Naive thymus-derived CD8-positive, alpha-beta T cell (primary cell): ENCODE measurements at places on chromosomes 2 and 18.

DNA sequence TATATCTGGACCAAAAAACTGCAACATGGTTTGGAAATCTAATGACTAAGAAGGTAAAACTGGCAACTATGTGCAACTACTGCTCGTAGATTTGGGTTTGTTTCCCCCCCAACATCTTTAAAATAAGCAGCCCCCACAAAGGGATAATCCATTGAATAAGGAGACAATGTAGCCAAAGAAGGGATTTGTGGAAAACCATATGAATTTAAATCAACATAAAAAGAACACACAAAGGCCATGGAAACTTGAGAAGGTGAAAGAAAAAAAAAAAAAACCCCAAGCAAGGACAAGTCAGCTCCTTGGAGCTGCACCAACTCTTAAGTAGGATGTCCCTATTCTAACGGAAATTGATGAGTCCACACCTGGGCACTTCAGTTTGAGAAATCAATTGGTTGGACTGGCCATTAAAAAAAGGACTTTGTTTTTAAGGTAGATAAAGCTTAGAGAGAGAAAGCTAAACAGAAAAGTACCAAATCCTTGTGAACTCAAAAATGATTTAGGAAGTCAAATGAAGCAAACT lies 53.7 kb upstream of the ST8SIA5 start:
- H3K36me3 ChIP-seq, result peaks cover 16% of the 10 kb centered on the region
- H3K4me3 ChIP-seq, result no peak overlapping the region

DNA sequence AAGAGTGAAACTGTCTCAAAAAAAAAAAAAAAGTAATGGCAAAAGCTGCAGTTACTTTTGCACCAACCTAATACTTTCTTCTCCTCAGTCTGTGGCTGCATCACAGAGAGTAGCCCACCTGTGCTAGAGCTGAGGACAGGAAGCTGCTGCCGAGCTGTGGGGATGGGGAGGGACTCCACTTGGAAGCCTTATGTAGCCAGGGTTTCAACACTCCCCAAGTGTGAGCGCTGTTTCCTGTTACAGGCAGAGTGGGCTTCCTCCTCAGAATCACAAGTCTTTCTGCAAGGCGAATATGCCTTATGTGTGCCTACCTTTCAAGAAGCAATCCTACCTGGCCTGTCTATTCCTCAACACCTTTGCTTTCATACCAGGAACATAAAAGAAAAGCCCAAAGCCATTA lies 36.3 kb upstream of the CYP27C1 start:
- H3K4me3 ChIP-seq, result no peak overlapping the region
- peaks cover 5% of the 10 kb centered on the region for H3K4me1 ChIP-seq
- peaks cover 44% of the 10 kb centered on the region for H3K36me3 ChIP-seq
- no peaks in the 10 kb centered on the region for H3K27me3 ChIP-seq
- H3K27ac ChIP-seq, result no peak overlapping the region
- no peak for DNase-seq

DNA sequence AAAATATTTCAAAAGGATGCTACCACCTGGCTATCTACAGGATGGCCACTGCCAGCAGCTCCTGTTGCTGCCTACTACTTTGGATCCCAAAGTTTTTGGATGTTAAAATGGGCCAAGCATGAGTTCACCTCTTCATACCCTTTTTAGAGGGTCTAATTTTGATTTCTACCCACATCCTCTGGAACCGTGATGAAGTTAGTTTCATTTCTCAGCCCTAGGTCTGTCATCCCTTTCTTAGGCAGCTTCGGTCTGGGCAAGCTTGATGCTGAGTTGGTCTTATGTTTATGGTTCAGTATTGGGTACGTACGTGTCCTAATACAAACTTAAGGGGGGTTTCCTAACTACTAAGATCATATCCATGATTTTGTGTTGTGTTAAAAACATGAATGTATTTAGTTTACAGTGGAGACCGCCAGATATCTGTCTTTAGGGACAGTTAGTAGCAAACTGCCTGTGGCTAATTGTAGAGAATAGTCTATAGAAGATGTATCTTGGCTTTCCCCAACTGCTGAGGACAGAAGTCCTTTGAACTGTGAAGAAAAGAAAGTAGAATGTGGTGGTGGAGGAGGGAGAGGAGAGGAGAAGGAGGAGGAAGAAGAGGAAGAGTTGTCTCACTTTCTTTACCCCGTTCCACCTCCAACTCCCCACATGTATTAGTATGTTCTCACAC lies 184.9 kb downstream of the UBE2E3 start:
- peak overlapping the region; percentile 54 for H3K4me3 ChIP-seq
- peak; percentile 25 for DNase-seq
- peaks cover 6% of the 10 kb centered on the region for H3K36me3 ChIP-seq
- H3K4me1 ChIP-seq, result peaks cover 65% of the 10 kb centered on the region

GRCh38 chr2:3459185-3460015 lies 59.9 kb downstream of the ADI1 start:
- no peak overlapping the region for H3K27ac ChIP-seq
- DNase-seq, result no peak

DNA sequence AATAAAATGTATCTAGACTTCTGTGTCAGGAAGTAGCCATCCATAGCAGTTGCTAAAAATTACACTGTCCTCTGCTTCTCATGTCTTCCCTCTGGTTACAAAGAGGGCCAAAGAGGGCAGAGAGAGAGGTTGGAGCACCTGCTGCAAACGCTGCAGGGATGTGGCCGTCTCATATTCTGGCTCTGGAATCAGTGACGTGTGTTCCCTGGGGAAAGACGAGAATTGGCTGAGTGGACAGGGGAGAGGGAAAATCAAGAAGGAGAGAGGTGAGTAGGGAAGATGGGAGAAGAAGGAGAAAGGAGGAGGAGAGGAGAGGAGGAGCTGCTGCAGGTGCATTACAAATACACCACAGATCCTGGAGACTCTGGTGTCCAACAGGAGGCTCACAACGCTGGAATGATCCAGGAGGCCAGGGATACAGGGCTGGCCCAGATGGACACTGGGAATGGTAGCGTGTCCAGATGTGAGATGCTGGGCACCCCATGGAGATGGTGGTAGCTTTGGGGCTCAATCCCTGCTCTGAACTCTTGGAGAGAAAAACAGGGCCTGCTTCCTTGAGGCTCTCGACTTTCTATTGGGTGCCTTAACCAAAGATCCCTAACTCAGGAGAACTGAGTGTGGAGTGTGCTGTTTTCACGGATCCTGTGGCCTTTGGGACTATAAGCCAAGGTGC lies 118.4 kb upstream of the PXDN start:
- no peaks in the 10 kb centered on the region for H3K4me1 ChIP-seq
- H3K36me3 ChIP-seq, result no peaks in the 10 kb centered on the region
- H3K4me3 ChIP-seq, result no peak overlapping the region
- DNase-seq, result no peak

- no peak for DNase-seq
- H3K4me1 ChIP-seq, result peaks cover 6% of the 10 kb centered on the region
- peaks cover 76% of the 10 kb centered on the region for H3K36me3 ChIP-seq
- no peaks in the 10 kb centered on the region for H3K27me3 ChIP-seq
These were observed 53.4 kb downstream of the ADI1 start for GRCh38 chr2:3465844-3466481.

DNA sequence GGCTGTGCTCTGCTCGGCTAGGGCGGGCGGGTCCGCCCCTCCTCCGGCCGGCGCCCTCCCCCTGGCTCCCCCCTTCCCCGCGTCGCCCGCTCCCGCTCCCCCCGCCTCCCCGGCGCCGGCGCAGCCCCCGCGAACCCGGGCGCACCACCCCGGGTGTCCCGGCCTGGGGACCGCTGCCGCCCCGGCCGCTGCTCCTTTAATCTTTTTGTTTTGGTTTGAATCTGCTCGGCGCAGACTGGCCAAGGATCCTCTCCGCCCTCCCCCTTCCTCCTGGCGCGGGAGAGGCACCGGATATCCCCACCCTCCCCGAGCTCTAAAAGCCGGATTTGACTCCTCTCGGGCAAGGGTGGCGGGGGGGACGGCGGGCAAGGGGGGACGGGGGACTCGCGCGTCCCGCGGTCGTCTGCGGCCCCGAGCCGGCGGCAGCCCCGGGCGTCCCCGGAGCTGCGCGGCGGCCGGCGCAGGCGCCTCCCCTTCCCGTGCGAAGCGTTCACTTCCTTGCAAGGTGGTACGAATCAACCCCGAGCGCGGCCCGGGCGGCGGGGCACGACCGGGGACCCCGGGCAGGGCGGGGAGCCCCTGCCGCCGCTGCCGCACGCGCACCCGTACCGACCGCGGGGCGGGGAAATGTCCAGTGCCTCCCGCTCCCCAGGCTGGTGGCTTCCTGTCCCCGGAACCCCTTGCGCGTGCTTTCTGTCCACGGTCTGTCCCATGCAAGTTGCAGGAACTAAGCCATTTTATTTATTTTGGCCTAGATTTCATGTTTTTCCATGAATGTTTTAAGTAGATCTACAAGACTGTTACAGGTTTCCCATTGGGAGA lies at the start of gene PTGR3:
TSS of gene PTGR3 (minus strand) at position 11 of the 822 bp plus-strand sequence. CDS start 81 bp downstream, outside the sequence.
- H3K4me1 ChIP-seq, result peaks cover 56% of the 10 kb centered on the region
- peak within 1 kb of the TSS; percentile 97 for H3K4me3 ChIP-seq
- H3K27ac ChIP-seq, result peak within 1 kb of the TSS; percentile 97
- peaks cover 2% of the 10 kb centered on the region for H3K36me3 ChIP-seq
- DNase-seq, result peak; percentile 57
- no peaks in the 10 kb centered on the region for H3K27me3 ChIP-seq

DNA sequence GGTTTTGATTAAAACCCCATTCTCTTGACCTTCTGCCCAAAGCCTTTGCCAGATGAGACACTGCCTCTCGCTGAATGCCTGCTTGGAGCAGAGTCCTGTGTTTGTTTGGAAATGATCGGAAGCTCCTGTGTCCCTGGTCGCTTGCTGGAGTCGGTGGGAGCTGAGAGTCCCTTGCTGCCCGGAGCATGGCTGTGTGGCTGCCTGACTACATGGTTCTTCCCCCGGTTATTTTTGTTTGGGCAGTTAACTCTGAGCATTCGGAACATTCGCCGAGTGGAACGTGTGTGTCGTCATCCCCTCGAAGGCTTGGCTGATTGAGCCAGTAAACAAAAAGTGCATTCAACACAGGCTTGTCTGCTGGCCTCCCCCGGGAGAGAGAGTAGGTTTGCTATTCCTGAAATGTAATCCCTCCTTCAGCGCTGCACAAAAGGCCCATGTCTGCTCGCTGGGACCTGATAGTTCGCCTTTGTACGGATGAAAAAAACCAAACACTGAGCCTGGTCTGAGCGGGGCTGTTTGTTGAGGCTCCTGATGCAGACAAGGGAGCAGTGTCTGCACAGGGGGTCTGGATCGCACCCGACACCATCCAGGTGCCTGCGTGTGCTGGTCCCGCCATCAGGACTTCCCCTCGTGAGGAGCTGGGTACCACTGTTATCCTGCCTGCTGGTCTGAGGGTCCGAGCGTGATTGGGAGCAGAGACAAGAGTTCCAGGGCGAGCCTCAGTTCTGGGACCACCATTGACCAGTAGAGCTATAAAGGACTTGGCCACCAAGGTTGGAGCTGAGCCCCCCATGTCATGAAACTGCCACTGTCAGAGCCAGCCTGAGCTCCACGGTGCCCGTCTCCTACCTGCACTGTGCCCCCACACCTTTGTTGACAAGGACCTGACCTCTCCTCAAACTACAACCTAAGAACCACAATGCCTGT lies 83.8 kb downstream of the AGAP1 start:
- no peak for DNase-seq
- H3K36me3 ChIP-seq, result no peaks in the 10 kb centered on the region
- no peak overlapping the region for H3K4me3 ChIP-seq
- no peaks in the 10 kb centered on the region for H3K4me1 ChIP-seq
- no peak overlapping the region for H3K27ac ChIP-seq
- H3K27me3 ChIP-seq, result peaks cover 1% of the 10 kb centered on the region

- H3K4me3 ChIP-seq, result no peak overlapping the region
- no peak overlapping the region for H3K27ac ChIP-seq
- no peak for DNase-seq
- H3K27me3 ChIP-seq, result no peaks in the 10 kb centered on the region
These were observed 4.3 kb downstream of the SMYD5 start for GRCh38 chr2:73218298-73218697.

DNA sequence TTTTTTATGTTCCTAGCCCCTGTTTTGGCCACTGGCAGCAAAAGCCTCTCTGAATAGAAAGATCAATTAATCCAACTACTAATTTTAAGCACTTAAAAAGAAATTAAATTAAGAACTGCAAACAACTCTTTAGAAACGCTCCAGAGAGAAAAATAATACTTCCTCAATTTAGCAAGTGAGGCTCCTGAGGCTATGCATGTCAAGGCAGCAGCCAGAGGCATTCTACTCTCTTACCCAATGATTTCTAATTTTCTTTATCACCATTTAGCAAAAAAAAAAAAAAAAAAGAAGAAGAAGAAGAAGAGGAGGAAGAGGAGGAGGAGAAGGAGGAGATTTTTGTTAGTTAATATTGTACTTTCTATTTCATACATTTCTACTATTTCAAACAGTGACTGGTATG lies 68.5 kb downstream of the TMEM237 start:
- H3K27me3 ChIP-seq, result no peaks in the 10 kb centered on the region
- H3K27ac ChIP-seq, result no peak overlapping the region
- H3K36me3 ChIP-seq, result no peaks in the 10 kb centered on the region

DNA sequence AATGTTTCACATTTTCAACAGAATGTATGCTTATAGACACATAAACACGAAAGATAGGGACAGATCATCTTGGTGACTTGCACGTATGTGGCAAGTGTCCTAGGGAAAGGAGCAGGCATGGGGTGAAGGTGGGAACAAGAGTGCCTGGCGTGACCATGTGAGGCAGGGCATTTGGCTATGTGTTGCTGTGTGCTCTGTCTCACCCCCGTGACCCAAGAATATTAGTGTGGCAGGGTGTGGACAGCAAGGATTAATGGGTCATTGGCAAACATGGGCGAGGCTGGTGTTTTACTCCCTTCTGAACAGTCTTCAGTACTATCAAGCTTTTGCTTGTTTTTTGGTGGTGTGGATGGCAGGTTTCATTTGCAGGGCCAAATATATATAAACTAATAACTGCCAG lies 1.3 kb upstream of the VWA3B start:
- peaks cover 31% of the 10 kb centered on the region for H3K4me1 ChIP-seq
- H3K27ac ChIP-seq, result no peak overlapping the region
- DNase-seq, result no peak
- no peak overlapping the region for H3K4me3 ChIP-seq

DNA sequence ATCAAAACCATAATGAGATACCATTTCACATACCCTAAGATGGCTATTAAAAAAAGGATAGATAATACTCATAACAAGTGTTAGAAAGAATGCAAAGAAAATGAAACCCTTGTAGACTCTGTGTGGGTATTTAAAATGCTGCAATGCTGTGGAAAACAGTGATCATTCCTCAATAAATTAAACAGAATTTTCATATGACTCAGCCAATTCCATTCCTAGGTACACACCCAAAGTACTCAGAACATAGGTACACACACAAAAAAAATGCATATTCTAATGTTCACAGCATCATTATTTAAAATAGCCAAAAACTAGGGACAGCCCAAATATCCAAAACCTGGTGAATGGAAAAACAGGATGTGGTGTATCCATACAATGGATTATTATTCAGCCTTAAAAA lies 502.3 kb downstream of the KCNJ3 start:
- H3K4me1 ChIP-seq, result no peaks in the 10 kb centered on the region
- H3K4me3 ChIP-seq, result no peak overlapping the region
- no peaks in the 10 kb centered on the region for H3K27me3 ChIP-seq
- H3K36me3 ChIP-seq, result no peaks in the 10 kb centered on the region

GRCh38 chr2:79622508-79622907 lies 109.7 kb downstream of the CTNNA2 start:
- H3K4me3 ChIP-seq, result no peak overlapping the region
- no peaks in the 10 kb centered on the region for H3K36me3 ChIP-seq
- H3K27ac ChIP-seq, result no peak overlapping the region
- no peak for DNase-seq
- no peaks in the 10 kb centered on the region for H3K4me1 ChIP-seq

- no peak for DNase-seq
- no peaks in the 10 kb centered on the region for H3K36me3 ChIP-seq
- no peak overlapping the region for H3K27ac ChIP-seq
- H3K4me1 ChIP-seq, result no peaks in the 10 kb centered on the region
- no peaks in the 10 kb centered on the region for H3K27me3 ChIP-seq
These were observed 277.5 kb downstream of the SPAG16 start for GRCh38 chr2:213561759-213562158.
